ENCODE measurements at places on chromosomes 3 and 15.

DNA sequence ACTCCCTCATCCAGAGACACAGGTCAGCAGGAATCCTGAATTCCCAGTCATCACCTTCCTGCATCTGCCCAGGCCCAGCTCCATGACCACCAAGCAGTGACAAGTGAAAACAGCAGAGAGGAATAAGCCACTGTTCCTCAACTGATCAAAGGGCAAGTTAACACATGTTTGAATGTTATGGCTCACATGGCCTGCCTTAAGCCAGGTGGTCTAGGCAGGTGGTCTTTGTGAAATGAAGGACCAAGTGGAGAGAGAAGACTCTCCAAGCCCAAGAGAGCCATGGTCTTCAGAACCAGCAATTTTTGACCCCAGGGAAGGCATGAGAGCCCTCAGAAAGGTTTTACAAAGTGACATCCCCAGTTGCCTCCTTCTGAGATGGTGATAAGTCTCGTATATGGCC is 161.8 kb downstream of the EPHB1 start:
- DNase-seq: no peak

- DNase-seq: no peak
Observed at GRCh38 chr3:119636249-119636648, 24.1 kb downstream of the POPDC2 start.

DNA sequence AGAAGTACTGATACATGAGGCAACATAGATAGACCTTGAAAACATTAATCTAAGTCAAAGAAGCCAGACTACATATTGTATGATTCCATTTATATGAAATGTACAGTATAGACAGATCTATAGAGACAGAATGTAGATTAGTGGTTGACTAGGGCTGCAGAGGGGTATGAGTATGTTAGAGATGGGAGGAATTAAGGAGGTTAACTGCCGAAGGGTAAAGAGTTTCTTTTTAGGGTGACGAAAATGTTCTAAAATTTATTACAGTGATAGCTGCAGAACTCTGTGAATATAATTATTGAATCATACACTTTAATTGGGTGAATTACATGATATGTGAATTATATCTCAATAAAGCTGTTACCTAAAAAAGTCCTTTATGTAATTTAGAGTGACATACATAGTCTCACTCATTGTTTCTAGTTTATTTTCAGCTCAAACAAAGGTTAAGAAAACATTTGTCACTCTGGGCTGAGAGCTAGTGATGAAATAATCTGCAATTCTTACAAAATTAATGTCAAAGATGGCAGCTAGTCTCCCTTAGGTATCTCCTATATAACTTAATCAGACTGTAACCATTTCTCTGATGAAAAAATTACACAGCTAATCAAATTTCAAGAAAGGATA is 61.4 kb downstream of the DENND4A start:
- no peak for DNase-seq

DNA sequence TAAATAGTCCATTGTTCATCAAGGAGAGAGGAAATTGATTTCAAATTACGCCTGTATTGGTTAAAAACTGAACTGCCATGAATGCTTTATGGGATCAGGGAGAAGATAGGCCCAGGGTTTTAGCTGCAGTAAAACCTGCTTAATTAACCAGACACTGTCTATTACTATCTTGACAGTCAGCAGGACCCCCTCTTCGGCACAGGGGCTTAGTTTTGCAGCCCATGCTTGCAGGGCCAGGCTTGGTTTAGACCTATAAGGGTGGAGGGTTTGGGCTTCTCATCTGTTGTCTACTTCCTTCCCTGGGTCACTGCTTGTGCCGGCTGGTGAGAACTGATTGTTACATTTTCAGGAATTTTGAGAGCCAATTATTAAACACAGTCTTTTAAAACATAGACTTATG is 41.1 kb downstream of the PTPRG start:
- no peak for DNase-seq

GRCh38 chr3:132758740-132759139 is 36.5 kb upstream of the NPHP3 start:
- no peak for DNase-seq

DNA sequence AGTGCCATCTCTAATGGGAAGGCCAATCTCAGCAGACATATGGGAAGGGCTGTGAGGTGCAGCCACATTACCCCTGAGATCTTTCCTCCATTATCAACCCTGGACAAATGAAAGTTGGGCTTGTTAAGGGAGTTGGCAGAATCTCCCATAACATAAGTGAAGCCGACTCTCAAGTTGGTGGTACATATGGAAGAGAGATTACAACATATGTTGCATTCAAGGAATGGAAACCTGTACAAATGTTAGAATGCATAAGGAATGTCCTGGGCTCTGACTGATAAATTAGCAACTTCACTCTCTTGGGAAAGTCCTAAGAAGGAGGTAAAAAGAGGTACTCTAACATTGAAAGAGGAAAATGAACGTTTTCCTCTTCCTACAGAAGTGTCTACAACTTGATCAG is 288.7 kb downstream of the IL20RB start:
- no peak for DNase-seq

DNA sequence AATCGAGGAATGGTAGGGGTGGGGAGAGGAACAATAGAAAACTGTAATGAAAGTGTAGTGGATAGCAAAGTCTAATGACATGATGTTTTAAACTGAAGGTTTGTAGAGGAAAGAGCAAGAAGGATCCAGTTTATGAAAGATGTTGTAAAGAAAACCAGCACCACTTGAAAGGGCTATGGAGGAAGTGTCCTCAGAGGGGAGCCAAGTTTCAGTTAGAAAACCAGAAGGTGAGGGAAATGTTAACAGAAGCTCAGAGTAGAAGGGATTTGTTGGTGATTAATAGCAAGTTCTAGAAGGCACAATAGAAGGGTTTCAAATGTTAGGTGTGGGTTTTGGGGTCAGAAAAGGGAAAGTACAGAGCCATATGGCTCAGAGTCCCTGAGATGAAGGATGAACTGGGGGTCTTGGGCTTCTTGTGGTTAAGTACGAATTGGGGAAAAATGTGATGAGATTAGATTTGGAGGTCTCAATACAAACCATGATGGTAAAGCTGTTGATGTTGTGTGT is 33.8 kb upstream of the LRRC58 start:
- DNase-seq: no peak

GRCh38 chr3:65945480-65945879 is 93.2 kb downstream of the MAGI1 start:
- DNase-seq: no peak

- no peak for DNase-seq
Observed at GRCh38 chr3:137108699-137109440, 151.1 kb downstream of the IL20RB start.

GRCh38 chr15:73683777-73684580 is at the start of gene CD276:
TSS of gene CD276 (plus strand) at chr15:73684383. CDS start at chr15:73699640, 15,257 bp downstream.
- DNase-seq: peak; percentile 76

DNA sequence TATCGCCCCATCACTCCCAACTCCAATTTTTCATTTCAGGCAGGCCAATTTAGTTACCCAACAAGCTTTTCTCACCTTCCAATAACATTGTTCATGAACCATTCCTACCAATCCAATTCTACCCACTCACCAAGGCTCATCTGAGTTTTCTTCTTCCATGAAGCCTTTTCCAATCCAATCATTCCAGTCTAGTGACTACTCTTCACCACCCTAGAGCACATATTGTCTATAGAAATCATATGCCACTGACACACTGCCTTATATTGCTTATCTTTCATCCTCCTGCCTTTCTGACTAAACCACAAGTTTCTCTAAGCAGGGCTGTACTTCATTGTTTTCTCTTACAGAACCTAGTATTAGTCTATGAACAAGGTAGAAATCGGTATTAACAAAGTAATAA is 11.4 kb downstream of the CCDC14 start:
- DNase-seq: no peak

Data from Ammon's horn (tissue), 1 donor.